ENCODE measurements at places on chromosomes 5 and 9.

DNA sequence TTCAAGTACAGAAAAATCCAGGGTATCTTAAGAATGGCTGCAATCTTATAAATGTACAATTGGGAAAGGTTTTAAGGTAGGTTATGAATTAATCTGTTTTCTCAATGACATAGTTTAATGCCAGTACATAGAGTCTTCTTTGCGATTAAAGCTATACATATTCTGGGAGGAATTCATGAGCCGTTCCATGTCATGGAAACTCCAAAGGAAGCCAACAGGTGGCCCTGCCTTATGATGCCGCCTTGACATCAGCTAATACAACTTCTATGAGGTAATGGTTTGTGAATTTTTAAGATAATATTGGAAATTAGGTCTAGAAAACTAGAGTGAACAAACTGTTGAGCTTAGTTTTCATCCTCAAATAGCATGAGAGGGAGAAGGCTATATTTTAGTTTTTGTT lies 713.4 kb downstream of the EFNA5 start:
- DNase-seq, result no peak

- DNase-seq, result no peak
Observed at GRCh38 chr9:84538879-84539278, 130.7 kb upstream of the NTRK2 start.

DNA sequence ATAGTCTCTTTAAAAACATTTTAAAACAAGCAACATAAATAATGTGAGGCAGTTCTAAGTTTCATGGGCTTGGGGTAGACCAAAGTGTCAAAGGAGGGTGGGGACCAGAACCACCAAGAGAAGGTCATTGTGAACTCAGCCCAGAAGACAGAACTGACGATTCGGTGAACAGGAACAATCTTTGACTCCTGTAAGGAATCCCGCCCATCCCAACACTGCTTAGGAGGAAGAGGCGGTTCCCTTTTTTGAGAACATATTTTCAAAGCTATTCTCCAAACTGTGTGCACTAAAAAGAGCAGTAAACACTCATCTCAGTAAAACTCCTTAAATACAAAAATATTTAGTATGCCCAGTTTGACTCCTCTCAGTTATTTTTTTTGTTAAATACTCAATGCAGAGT lies 176.5 kb upstream of the TLE4 start:
- no peak for DNase-seq

DNA sequence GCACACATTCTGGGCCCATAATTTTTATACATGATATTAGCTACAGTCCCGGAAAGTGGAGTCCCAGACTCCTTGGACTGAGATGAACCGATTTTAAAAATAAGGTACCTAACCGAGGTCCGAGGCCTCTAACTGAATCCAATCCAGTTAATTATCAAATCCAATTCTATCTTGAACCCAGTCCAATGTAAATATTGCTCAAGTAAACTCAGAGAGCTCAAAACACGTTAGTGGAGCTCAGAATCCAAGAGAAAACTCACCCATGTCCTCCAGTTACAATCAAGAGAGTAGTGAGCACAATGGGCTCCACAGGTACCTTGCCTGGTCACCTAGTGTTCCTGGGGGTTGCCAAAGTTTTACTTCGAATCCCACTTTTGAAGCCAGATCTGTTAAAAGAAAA lies 37.9 kb upstream of the DIRAS2 start:
- no peak for DNase-seq

- DNase-seq, result no peak
Observed at GRCh38 chr5:17816944-17817343, 182.7 kb downstream of the TAF11L14 start.

DNA sequence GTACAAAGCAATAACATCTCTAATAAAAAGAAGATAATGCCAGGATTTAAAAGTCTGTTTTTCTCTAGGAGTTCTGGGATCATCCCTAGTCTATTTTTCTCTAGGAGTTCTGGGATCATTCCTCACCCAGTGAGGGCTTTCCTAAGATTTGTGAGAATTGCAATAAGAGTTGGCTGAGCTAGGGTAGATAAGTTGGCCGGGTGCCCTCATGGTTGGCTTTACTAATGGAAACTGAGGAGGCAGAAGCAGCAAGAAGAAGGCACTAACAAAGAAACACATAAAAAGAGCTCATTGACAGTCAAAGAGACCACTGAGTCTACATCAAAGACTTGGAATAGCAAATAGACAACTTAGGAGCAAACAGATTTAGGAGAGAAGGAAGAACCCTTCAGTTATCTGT lies 4.2 kb downstream of the SLC1A3 start:
- DNase-seq, result no peak

GRCh38 chr5:66861402-66861801 lies 265.2 kb downstream of the MAST4 start:
- DNase-seq, result no peak

DNA sequence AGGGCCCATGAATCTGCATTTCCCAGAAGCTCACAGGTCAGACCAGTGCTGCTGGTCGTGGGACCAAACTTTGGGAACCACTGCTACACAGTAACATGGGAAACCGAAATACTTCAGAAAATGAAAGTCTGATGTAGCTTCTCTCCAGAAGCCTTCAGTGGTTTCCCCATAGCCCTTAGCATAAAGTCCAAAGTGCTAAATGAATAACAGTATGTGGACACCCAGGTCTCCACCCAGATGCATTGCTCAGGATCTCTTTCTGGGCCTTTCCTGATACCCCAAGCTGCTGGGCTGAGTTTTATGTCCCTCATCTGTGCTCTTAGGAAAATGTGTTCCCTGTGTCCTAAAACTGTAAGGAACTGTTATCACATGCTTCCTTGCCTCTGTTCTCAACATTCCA lies 100.4 kb downstream of the NFIB start:
- DNase-seq, result no peak

DNA sequence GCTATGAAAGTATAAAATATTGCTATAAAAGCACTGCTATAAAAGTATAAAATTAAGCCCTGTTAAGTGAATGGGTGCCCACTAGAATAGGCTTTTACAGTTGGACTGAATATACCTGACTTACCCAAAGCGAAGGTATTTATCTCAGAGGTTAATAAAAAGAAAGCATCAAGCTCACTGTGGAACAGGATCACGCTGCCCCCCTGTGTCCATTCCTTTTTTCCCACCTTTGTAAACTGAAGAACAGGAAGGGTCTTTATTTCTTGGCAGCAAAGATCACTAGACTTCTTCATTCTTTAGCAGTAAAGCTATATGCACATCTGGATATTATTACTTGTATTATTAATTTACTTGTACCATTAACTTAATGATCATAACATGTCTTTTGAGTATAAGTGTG lies 22.1 kb upstream of the PLPP6 start:
- DNase-seq, result no peak

DNA sequence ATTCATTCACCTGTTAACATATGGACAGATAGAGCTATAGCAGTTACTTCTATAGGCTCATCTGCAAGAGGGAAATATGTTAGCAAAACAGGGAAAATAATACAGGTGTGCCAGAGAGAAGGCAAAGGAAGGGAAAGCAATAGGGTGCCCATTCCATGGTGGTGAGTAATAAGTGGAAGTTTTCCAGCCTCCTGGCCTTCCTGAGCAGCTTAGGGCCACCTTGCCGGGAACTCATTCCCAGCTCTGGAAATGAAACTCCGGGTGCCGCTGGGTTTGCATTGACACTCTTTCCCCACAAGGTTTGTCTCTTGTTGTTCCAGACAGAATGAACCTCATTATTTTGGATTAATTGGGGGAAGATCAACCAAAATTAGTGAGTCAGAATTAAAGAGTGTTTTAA lies 58.4 kb downstream of the SLC1A3 start:
- no peak for DNase-seq

DNA sequence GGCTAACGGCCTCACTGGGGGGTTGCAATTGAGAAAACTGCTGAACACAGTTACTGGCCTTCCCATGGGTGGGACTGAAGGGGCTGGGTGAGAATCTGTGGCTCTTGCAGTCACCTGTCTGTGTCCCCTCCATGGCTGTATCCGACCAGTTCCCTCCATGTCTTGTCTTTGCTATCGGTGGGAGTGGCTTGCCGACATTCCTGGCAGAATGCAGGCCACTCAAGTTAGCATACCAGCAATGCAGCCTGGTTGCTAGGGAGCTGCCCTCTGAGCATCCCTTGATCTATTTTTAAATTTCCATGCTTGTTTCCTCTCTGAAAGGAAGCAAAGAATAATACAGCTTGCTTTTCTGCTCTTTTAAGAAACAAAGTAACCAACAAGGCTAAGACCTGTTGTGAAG lies 1509.7 kb upstream of the WWC1 start:
- no peak for DNase-seq

DNA sequence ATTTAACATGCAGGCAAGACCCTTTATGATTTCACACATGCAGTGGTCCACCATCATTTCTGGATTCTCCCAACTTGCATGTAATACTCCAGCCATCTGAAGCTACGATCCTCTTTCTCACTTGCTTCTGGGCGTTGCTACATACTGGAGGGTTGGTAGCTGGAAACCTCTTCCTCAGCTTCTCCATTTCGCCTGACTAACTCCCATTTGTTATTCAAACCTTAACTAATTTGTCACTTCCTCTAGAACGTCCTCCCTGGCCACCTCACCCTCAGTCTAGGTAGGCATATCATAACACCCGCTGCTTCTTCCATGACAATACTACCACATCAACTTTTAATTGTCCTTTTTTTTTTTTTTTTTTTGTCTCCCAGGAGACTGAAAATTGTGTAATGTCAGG lies 72.6 kb upstream of the EQTN start:
- no peak for DNase-seq

DNA sequence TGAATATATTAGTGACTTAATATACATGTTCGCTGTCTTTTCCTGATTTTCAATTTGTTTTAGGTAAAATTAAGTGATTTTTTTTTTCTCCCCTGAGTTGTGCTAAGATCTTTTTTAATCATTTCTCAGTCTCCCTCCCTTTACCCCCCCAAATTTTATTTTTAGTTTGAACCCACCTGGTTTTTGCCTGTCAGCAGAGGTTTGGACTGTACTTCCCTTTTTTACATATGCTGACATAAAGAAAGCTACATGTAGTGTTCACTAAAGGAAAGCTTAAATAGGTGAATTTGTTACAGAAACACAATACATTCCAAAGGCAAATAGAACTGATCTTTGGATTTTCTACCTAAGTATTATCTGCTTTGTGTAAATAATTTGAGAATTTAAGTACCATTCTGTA lies 82.2 kb downstream of the IPO11 start:
- DNase-seq, result no peak

DNA sequence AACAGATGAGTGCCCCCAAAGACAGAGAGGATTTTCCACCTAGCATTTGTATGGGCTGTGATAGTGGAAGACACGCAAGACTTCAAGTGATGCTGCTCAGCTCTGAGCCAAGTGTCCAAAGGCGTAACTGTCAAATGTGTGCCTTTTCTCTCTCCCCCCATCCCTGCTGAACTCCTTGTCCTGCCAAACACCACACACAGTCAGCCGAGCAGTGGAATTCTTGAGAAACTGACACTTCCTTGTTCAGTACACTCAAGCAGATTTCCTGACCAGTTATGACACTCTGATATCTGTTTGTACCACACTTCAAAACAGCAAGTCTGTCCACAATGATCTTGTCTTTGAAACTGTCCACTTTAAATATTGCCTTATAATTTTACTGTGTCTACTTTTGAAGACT lies 166.4 kb downstream of the PIK3R1 start:
- DNase-seq, result no peak

GRCh38 chr5:96747720-96748119 lies 60.0 kb downstream of the ERAP1 start:
- DNase-seq, result no peak

DNA sequence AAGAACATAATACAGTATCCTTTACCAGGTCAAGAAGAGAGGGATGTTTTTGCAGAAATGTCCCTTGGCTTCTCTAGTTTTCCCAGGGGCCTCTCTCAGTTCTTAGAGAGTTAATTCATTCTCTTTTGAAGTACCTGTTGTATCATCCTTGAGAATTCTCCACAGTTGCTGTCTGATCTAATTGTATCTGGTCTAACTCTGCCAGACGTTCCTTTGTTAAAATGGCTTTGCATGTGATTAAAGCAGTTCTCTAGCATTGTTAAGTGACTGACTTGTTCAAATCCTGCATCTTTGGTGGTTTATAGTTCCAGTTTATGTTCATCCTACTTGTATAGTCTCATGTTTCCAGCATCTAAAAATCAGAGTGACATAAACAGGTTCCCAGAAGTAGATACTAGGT lies 65.0 kb downstream of the KIAA1958 start:
- DNase-seq, result no peak

- DNase-seq, result peak; percentile 48
Observed at GRCh38 chr5:96329289-96329688, 103.8 kb downstream of the PCSK1 start.

DNA sequence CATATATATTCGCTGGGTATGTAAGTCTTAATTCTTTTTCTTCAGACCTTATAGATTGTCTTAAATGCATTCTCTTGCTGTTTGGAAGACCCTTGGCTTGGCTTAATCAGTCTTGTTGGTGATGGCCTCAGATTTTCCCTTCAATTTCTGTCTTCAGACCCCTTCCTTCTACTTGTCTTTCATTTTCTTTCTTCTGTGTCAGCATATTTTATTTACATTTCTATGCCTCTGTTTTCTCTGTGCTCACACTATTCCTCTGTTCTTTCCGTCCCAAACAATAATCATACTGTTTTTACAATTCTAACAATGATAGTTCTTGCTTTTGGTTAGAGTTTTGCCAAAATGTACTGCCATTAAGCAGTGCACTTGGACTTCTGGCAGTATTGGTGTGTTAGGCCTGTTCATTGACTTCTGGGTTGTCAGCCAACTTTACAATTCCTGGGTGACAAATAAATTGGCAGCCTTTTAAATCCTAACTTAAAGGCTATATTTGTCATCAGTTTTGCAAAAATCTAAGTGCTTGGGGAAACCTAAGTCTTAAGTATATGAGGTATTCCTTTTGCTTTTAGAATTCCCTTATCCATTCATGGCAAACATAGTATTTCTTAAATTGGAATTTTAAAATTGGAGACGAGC lies 8.0 kb downstream of the SRFBP1 start:
- no peak for DNase-seq

DNA sequence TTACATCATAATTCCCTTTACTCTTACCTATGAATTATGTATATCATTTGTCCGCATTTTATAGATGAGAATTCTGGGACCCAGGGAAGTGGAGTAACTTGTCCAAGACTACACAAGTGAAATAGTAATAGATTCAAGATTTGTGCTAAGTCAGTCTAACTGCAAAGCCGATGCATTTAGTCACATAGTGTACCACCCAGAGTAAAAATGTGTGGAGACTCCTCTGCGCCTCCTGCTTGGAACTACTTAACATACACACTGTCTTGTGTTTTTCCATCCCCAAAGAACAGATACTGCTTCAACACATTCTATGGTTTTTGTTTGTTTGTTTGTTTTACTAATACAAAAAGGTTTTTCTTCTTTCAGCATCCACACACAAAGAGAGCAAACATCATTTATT lies 729.8 kb downstream of the PRELID2 start:
- DNase-seq, result no peak

- no peak for DNase-seq
Observed at GRCh38 chr9:101711330-101711941, 27.0 kb downstream of the GRIN3A start.

GRCh38 chr9:132042324-132042723 lies 37.3 kb downstream of the MED27 start:
- no peak for DNase-seq

GRCh38 chr5:55570026-55570425 lies 35.3 kb upstream of the PLPP1 start:
- DNase-seq, result no peak

Data from retina (tissue), 1 donor.